Pericardium fibroblast (primary cell): ENCODE measurements at places on chromosomes 4 and X. TPM values are rescaled to one million over a fixed set of nuclear protein-coding genes. Genes with fewer than 3 reads are reported as not detected.

Gene CENPVL2
- not detected in 2 replicates for total RNA-seq

Gene PPP4R3C
- total RNA-seq = not detected in 2 replicates

Gene GAGE2A
- total RNA-seq = not detected in 2 replicates

Gene SPANXB1
- not detected in 2 replicates for total RNA-seq

Gene GLRB
- total RNA-seq = 2.3 and 3.6 TPM in 2 replicates

Gene TBC1D8B
- 6.7 TPM in 2 replicates for total RNA-seq

Gene MAMLD1
- total RNA-seq = 3.7 and 9.0 TPM in 2 replicates

Gene NAP1L2
- total RNA-seq = not detected in 2 replicates

Gene XAGE5
- total RNA-seq = not detected in 2 replicates

Gene ATP11C
- 27.6 and 29.9 TPM in 2 replicates for total RNA-seq

Gene TMSB15C
- 0.58 and 1.1 TPM in 2 replicates for total RNA-seq

Gene CDKN2AIP
- 10.6 and 22.6 TPM in 2 replicates for total RNA-seq
